Effector memory CD8-positive, alpha-beta T cell (primary cell): ENCODE measurements at places on chromosomes 3 and 15.

DNA sequence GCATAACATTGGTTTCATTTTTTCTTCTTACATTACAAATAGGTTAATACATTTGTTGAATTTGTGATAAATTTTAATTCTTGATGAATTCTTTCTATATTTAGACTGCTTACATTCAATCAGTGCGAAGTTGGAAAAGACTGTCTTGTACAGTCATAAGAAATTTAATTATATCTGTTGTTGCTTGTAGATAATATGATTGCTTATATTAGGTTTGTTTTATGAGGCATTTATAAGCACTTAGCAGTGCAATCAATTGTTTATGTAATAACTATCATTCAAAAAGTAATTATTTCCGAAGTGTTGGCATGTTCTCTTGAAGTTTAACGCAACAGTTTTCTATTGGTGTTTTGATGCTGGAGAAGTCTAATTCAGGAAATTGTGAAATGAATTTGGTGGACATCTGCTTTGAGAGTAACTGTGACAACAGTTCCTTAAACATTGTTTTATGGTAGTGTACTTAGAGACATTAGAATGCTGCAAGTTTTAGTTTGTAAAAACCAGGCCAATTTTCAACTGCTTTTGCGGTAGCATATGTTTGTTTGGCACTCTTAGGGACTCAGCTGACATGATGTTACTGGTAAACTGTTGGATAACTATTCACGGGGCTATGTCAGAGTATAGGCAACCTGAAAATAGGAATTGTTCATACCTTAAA is 99.7 kb downstream of the NAALADL2 start:
- DNase-seq, result no peak

- no peak for DNase-seq
Measured at GRCh38 chr3:140854961-140855360, 86.7 kb upstream of the SLC25A36 start.

DNA sequence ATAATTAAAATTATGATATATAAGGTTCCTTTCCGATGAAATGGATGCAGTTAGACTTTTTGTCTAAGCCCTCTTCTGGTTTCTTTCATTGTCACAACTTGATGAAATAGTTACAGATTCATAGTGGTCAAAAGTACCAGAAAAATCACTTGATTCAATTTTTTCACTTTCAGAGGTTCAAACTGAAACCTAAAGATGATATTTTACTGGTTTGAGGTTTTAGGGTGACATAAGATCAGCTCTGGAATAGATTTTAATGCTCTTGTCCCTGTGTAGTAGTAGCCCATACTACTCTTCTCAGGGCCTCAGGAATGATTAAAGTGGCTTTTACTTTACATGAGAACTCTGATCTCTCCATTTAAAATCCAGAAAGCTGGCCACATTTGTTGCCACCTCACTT is 479.1 kb upstream of the ZNF717 start:
- no peak for DNase-seq

- no peak for DNase-seq
Measured at GRCh38 chr3:21117370-21117769, 633.6 kb downstream of the ZNF385D start.

GRCh38 chr3:56321892-56322291 is 146.4 kb downstream of the ERC2 start:
- DNase-seq, result no peak

GRCh38 chr3:101784855-101785613 is 6.0 kb downstream of the NXPE3 start:
- no peak for DNase-seq

GRCh38 chr3:77467702-77468625 is 428.1 kb downstream of the ROBO2 start:
- no peak for DNase-seq

DNA sequence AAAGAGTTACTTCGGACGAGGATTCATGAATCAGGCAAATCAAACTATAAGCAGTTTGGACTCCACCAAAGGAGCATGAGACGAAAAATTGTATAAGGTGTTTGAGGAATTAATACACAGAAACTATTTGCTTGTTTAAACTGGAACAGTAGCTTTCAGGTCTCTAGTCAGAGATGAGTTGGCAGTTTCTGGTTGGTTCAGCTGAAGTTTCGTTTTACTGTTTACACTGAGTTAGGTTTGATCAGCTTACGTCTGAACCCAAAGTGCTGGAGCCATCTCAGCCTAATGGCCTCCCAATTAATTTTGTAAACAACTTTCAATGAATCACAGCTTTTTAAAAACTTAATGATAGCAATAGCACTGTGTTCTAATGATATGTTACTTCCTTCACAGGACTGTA is 703.7 kb downstream of the NLGN1 start:
- no peak for DNase-seq

GRCh38 chr3:30530084-30530483 is 76.3 kb upstream of the TGFBR2 start:
- no peak for DNase-seq
